Adrenal gland (tissue), 19 donors: ENCODE measurements at places on chromosomes 7 and 10. TPM values are rescaled to one million over a fixed set of nuclear protein-coding genes. Genes with fewer than 3 reads are reported as not detected.

DNA sequence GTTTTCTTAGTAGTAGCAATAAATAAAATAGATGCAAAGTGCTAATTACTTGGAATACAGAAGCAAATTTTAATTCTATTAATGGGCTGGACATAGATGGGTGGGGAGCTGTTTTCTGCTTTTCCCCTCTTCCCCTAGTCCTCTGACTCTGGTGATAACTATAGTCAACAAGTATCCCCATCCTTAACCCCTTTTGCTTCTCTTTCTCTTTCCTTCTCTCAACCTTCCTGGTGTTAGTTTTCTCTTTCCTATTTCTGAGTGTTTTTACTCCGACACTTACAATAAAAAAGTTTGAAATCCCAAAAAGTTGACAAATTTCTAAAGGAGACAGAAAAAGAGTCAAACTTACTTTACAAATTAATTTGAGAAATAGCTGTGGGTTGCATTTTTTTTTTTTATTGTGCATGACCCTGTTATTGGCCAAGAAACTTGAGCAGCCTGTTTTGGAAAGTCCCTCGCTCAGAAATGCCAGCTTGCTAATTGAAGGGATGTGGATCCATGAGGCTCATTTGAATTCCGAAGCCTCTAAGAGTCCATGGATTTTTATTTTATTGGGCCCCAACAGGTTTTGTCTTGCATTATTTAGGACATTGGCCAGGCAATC, 2.4 kb downstream of the FAS start:
- H3K4me3 ChIP-seq = peak overlapping the region; percentile 94
- H3K27me3 ChIP-seq = no peaks in the 10 kb centered on the region
- H3K4me1 ChIP-seq = peaks cover 69% of the 10 kb centered on the region
- H3K27ac ChIP-seq = no peak overlapping the region

GRCh38 chr10:120011359-120012130, 119.0 kb downstream of the SEC23IP start:
- no peak overlapping the region for H3K4me3 ChIP-seq
- H3K27me3 ChIP-seq = no peaks in the 10 kb centered on the region
- H3K4me1 ChIP-seq = no peaks in the 10 kb centered on the region
- H3K27ac ChIP-seq = no peak overlapping the region

GRCh38 chr10:21260066-21260465, 265.4 kb downstream of the SKIDA1 start:
- H3K4me3 ChIP-seq = no peak overlapping the region
- no peak overlapping the region for H3K27ac ChIP-seq
- DNase-seq = no peak
- H3K27me3 ChIP-seq = no peaks in the 10 kb centered on the region
- H3K36me3 ChIP-seq = no peaks in the 10 kb centered on the region
- no peaks in the 10 kb centered on the region for H3K4me1 ChIP-seq

- H3K4me1 ChIP-seq = peaks cover 12% of the 10 kb centered on the region
- H3K4me3 ChIP-seq = no peak overlapping the region
- no peaks in the 10 kb centered on the region for H3K27me3 ChIP-seq
- H3K27ac ChIP-seq = no peak overlapping the region
- H3K36me3 ChIP-seq = no peaks in the 10 kb centered on the region
Measured at GRCh38 chr10:110837418-110838171, 34.1 kb upstream of the PDCD4 start.

DNA sequence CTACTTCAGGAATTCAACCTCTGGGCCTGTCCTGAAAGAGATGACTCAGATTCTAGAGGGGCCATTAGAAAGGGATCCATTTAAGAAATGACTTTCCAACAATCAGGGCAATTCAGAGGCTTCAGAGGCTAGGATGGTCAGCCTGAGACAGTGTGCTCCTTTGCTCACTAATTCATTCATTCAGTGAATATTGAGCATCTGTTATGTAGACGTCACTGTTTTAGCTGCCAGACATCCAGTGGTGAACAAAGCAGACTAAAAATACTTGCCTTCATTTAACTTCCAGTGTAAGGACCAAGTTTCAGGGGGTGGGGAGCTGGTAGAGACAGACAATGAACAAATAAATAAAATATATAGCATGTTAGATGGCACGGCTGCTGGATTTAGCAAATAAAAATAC, 1.6 kb downstream of the KIAA1217 start:
- H3K36me3 ChIP-seq = no peaks in the 10 kb centered on the region
- H3K4me3 ChIP-seq = peak overlapping the region; percentile 55
- H3K27me3 ChIP-seq = no peaks in the 10 kb centered on the region
- DNase-seq = no peak
- H3K27ac ChIP-seq = peak overlapping the region; percentile 96

DNA sequence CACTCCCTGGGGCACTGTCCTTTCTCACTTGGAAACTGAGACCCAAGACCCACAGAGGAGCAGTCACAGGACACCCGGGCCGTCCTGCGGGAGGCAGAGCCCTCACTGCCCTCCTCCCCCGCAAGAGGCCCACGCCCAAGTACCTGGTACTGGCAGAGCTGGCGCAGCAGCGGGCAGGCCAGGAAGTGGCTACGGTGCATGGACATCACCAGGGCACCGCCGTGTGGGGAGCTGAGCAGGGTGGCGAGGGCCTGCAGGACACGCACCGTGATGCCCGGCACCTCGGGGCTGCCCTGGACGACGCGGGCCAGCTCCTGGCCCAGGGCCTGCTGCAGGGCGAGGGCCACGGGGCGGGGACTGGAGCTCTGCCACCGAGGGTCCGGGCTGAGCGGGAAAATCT, 20.0 kb upstream of the MICALL2 start:
- no peaks in the 10 kb centered on the region for H3K36me3 ChIP-seq
- DNase-seq = no peak
- H3K4me1 ChIP-seq = no peaks in the 10 kb centered on the region

DNA sequence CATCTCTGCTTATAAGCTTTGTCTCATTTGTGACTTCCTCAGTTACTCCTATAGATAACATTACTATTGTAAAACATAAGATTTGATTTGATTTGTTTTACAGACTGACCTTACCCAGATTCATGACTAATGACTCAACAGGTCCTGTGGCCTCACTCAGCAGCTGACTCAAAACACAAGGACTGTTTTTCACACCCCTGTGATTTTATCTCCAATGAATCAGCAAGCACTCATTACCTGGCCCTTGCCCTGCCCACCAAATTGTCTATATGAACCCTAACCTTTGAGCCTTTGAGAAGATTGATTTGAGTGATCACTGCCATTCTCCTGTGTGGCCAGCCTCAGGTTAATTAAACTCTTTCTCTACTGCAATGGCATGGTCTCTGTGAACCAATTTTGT, 1064.6 kb upstream of the LRRTM3 start:
- no peaks in the 10 kb centered on the region for H3K27me3 ChIP-seq
- H3K4me3 ChIP-seq = no peak overlapping the region
- no peaks in the 10 kb centered on the region for H3K4me1 ChIP-seq
- H3K36me3 ChIP-seq = no peaks in the 10 kb centered on the region
- H3K27ac ChIP-seq = no peak overlapping the region

DNA sequence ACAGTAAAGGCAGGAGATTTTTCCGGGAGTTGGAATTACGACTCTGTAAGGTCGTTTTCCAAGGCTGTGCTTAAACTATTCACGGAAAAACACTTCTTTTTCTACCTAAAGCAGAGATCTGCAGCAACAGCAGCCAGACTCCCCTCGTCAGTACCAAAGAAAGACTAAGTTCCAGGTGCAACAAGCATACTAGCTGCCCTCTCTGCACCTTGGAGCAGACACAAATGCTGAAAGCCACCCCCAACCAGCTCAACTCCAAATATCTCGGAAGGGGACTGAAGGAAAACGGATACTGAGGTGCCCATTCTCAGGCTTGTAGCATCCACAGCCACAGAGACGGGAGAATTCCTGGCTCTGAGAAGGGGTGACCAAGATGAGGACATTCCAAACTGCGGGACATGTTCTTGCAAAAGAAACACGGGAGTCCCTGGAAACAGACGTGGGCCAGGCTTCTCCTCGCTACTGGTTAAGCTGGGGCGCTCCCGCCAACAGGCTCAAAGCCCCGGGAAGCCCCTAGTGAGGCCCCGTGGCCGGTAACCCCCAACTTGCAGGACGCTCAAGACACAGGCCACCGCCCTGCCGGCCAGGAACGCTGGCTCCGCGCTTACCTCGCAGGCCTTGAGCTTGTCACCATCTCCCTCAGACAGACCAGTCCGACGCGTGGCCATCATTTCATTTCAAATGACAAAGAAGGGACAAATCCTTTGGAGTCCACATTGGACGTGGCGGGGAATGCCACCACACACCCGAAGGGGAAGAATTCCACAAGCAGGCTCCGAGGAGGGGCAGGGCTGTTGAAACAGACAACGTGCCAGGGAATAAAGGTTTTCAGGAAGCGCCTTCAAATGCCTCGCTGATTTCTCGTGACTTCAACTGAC, 2.2 kb downstream of the ARHGAP21 start:
- H3K4me3 ChIP-seq = peak overlapping the region; percentile 2
- H3K27me3 ChIP-seq = no peaks in the 10 kb centered on the region
- peak; percentile 54 for DNase-seq

DNA sequence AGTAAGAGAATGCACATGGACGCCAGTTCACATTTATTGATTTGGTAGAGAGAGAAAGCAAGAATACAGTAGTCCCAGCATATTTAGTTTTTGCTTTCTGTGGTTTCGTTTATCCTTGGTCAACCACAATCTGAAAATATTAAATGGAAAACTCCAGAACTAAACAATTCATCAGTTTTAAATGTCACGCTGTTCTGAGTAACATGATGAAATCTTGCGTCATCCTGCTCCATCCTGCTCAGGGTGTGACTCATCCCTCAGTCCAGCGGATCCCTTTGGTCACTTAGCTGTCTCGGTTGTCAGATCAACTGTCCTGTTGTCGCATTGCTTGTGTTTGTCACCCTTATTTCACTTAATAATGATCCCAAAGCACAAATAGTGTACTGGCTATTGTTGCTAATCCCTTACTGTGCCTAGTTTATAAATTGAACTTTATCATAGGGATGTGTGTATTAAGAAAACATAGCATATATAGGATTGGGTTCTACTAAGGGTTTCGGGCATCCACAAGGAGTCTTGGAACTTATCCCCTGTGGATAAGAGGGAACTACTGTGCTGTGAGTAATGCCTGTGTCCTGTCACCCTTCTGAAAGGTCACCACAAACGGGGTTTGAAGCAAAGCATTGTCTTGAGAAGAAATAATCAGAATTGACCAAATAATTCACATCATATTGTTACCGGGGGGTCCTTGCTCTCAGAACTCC, 73.6 kb downstream of the OTUD1 start:
- H3K36me3 ChIP-seq = no peaks in the 10 kb centered on the region
- H3K4me1 ChIP-seq = no peaks in the 10 kb centered on the region
- H3K4me3 ChIP-seq = no peak overlapping the region
- DNase-seq = peak; percentile 46
- no peak overlapping the region for H3K27ac ChIP-seq
- H3K27me3 ChIP-seq = no peaks in the 10 kb centered on the region

- H3K27ac ChIP-seq = no peak overlapping the region
- peaks cover 22% of the 10 kb centered on the region for H3K4me1 ChIP-seq
- H3K4me3 ChIP-seq = no peak overlapping the region
Measured at GRCh38 chr7:99129001-99129400, 14.9 kb downstream of the SMURF1 start.

- no peak overlapping the region for H3K4me3 ChIP-seq
- no peak overlapping the region for H3K27ac ChIP-seq
- no peaks in the 10 kb centered on the region for H3K4me1 ChIP-seq
- H3K36me3 ChIP-seq = no peaks in the 10 kb centered on the region
- H3K27me3 ChIP-seq = no peaks in the 10 kb centered on the region
Measured at GRCh38 chr10:43699516-43699915, 50.8 kb upstream of the ZNF32 start.

- H3K27ac ChIP-seq = no peak overlapping the region
- DNase-seq = no peak
- H3K4me1 ChIP-seq = no peaks in the 10 kb centered on the region
- no peaks in the 10 kb centered on the region for H3K36me3 ChIP-seq
Measured at GRCh38 chr10:60917331-60918280, 26.4 kb downstream of the RHOBTB1 start.

DNA sequence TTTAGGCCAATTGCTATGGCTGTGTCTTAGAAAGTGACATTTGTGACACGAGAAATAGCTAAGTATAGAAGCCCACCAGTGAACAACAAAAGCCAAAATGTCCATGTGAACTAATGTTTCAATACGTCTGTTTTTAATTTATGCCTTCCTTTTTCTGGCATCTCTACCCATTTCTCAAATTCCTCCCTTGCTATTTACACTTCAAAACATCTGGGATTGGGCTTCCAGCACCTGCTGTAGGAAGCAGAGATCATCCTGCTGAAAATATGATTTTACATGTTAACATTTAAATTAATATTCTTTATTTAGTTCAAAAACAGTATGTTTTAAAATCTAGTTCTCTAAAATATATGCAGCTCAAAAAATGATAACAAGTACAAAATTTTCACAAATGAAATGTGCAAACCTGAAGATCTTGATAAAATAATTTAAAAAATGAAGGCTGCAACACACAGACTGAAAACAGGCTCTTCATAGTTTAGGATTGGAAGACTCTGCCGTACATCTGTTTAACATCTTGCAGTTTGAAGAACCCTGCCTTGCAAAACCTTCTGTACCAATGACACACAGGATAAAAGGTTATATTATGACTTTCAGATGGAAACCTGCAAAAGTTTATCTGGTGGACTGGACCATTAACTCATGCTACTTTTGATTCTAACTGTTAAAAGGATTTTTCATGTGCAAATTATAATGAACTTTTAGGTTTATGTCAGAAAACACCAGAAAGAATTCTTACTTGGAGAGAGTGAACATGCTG, 408.4 kb downstream of the SUGCT start:
- no peak for DNase-seq
- H3K27ac ChIP-seq = no peak overlapping the region
- H3K27me3 ChIP-seq = no peaks in the 10 kb centered on the region
- no peaks in the 10 kb centered on the region for H3K4me1 ChIP-seq
- H3K4me3 ChIP-seq = no peak overlapping the region
- H3K36me3 ChIP-seq = no peaks in the 10 kb centered on the region

- H3K4me3 ChIP-seq = no peak overlapping the region
- H3K4me1 ChIP-seq = no peaks in the 10 kb centered on the region
- no peaks in the 10 kb centered on the region for H3K27me3 ChIP-seq
- no peak for DNase-seq
- H3K27ac ChIP-seq = no peak overlapping the region
Measured at GRCh38 chr7:108716783-108717182, 147.1 kb downstream of the DNAJB9 start.

DNA sequence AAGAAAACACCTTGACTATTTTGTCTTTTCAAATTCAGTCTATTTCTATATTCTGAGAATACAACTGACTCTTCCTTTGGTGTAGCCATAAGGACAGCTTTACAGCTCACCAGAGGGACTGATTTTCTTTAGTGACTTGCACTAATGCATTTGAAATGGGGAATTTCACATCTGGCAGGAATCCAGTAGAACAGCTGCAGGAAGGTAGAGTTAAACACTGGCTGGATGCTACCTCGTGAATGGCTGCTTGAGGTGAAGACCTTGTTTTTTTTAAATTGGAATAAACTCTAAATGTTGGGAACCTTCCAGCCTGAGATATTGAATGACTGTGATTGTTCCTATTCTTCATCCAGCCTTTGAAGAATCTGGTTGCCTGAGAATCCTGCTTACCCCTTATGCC, 139.5 kb upstream of the STK17A start:
- no peak overlapping the region for H3K27ac ChIP-seq
- no peaks in the 10 kb centered on the region for H3K27me3 ChIP-seq
- H3K36me3 ChIP-seq = no peaks in the 10 kb centered on the region
- H3K4me3 ChIP-seq = no peak overlapping the region
- DNase-seq = no peak
- no peaks in the 10 kb centered on the region for H3K4me1 ChIP-seq

GRCh38 chr7:2477447-2478398, 1.5 kb upstream of the GRIFIN start:
- peaks cover 10% of the 10 kb centered on the region for H3K27me3 ChIP-seq
- H3K36me3 ChIP-seq = no peaks in the 10 kb centered on the region

GRCh38 chr10:121994429-121994941, 5.5 kb downstream of the TACC2 start:
- H3K27me3 ChIP-seq = no peaks in the 10 kb centered on the region
- H3K27ac ChIP-seq = no peak overlapping the region
- no peaks in the 10 kb centered on the region for H3K36me3 ChIP-seq
- H3K4me3 ChIP-seq = no peak overlapping the region
- H3K4me1 ChIP-seq = no peaks in the 10 kb centered on the region

The ST8SIA6 gene
- total RNA-seq = 0.87 TPM

The PCLO gene
- 4.8 TPM for total RNA-seq

The PAPOLB gene
- total RNA-seq = not detected

The ACBD7 gene
- not detected for total RNA-seq
